ENCODE measurements at places on chromosomes 6 and 20. TPM values are rescaled to one million over a fixed set of nuclear protein-coding genes. Genes with fewer than 3 reads are reported as not detected.

The NKX2-2 gene
- 0.20 TPM for total RNA-seq

The LINC00237 gene
- not detected for total RNA-seq

The SPTLC3 gene
- total RNA-seq, result 10.0 TPM

The BMP2 gene
- 1.1 TPM for total RNA-seq

The PFDN6 gene
- 40.4 TPM for total RNA-seq

The PLAGL1 gene
- 19.2 TPM for total RNA-seq

The ELOVL5 gene
- total RNA-seq, result 85.0 TPM

The SH3BGRL2 gene
- total RNA-seq, result 1.6 TPM

Data from subcutaneous preadipocyte (primary cell).